ENCODE measurements at places on chromosomes 2 and 18.

DNA sequence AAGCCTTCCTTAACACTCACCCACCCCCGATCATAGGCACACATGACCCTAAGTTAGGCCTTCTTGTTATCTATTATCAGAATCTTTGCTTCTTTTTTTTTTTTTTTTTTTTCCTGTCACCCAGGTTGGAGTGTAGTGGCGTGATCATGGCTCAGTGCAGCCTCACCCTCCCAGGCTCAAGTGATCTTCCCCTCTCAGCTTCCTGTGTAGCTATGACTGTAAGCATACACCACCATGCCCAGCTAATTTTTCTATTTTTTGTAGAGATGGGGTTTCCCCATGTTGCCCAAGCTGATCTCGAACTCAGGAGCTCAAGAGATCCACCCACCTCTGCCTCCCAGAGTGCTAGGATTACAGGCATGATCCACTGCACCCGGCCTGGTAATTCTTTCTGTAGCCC, 328.7 kb downstream of the NR4A2 start:
- no peak for DNase-seq

GRCh38 chr2:238022594-238023157, 38.1 kb upstream of the SCLY start:
- no peak for DNase-seq

DNA sequence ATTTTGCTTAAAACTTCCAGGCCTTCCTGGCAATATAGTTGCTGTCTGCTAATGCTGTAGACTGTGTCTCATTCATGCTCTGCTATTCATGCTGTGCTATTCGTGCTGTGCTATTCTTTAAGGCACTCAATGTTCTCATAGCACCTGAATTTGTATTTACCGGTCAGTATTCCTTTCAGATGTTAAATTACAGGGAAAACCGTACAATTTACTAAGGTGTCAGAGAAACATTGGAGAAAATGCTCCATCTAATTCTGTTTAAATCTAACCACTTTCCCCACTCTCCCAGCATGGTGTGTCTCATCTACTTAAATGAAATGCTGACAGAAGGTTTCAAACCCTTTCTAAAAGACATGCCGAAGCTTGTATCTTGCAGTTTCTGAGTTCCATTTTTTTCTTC, 25.0 kb downstream of the FAM171B start:
- no peak for DNase-seq

DNA sequence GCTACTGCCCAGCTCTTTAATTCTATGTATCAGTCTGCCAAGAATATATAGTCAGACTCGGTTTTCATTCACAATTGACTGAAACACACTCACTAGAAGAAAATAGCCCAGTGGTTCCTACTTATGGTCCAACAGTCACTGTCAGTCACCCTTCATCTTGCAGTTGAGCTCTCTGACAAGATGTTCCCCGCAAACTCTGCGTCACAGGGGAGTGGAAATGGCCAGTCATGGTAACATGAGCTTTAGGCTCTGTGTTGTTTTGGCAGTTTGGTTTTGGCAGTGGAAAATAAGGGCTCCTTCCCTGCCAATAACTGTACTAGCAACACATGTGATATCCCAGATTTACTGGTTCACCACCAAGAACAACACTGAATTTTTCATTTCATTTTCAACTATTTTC, 122.5 kb downstream of the PRPF40A start:
- no peak for DNase-seq

- no peak for DNase-seq
These were observed 13.7 kb upstream of the CCDC74B start for GRCh38 chr2:130158631-130159030.

GRCh38 chr2:226798422-226799210, 1.0 kb downstream of the IRS1 start:
- DNase-seq, result no peak

DNA sequence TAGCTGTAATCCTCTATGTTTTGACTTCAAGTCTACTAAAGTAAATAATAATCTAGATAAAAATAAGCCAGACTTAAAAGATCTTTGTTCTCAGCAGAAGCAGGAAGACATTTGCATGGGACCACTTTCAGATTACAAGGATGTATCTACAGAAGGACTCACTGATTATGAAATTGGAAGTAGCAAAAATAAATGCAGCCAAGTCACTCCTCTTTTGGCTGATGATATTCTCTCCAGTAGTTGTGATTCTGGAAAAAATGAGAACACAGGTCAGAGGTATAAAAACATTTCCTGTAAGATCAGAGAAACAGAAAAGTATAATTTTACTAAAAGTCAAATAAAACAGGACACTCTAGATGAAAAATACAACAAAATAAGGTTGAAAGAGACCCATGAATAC, 338.4 kb downstream of the ZNF804A start:
- DNase-seq, result no peak

- DNase-seq, result no peak
These were observed 74.1 kb downstream of the LTBP1 start for GRCh38 chr2:33020883-33021282.

DNA sequence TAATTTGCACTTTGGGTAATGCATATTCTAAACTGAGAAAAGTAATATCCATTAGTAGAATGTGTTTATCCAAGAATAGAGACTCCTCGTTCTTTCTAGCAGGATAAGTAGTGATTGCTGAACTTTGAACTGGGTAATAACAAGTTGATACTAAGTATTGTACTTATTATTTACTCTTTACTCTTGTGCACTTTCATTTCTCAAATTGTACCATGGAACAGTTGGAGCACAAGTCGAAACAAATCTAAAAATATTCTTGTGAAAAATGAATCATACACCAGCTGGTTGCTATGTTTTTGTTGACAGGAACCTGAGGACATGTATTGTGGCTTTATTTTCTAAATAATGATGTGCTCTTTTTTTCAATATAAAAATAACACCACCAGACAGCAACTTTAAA, 111.9 kb downstream of the RGPD3 start:
- DNase-seq, result no peak

DNA sequence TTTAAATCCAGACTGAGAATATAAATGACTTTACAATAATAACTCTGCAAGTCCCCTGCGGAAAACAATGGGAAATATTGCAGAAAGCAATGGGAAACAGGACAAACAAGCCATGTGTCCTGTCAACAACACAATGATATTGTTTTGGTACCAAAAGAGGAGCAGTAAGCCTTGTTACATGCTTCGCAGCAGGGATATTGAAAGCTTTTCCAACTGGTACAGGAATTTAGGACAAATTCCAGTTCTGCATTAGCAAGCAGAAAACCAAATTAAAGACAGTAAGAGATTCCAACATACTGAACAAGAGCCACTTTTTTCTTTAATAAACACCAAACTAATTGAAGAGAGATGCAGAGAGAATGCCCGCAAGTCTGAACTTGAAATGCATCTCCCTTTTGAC, 30.0 kb downstream of the FRZB start:
- no peak for DNase-seq

- DNase-seq, result no peak
These were observed 981 bp downstream of the C2orf66 start for GRCh38 chr2:196808083-196808665.

DNA sequence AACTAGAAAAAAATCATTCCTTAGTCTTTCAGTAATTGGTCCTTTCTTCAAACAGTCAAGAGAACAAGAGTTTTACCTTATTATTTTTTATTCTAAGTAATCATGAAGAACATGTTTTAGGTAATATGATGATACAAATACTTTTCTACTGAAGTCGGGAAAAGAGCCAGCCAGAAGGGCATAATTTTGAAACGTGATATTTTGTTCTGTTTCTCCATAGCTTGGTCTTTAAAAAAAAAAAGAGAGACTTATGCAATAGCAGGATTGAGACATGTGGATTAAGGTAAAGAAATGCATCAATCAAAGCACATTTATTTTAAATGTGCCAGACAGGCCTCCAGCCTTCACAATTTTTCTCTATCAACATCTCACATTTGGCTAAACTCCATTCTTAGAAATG, 1016.8 kb downstream of the CNTNAP5 start:
- no peak for DNase-seq

GRCh38 chr2:36737131-36737750, 40.7 kb downstream of the VIT start:
- no peak for DNase-seq

- no peak for DNase-seq
These were observed 5.7 kb upstream of the GAL3ST2 start for GRCh38 chr2:241770936-241771285.

- DNase-seq, result no peak
These were observed 65.3 kb downstream of the MYO3B start for GRCh38 chr2:170243118-170243837.

DNA sequence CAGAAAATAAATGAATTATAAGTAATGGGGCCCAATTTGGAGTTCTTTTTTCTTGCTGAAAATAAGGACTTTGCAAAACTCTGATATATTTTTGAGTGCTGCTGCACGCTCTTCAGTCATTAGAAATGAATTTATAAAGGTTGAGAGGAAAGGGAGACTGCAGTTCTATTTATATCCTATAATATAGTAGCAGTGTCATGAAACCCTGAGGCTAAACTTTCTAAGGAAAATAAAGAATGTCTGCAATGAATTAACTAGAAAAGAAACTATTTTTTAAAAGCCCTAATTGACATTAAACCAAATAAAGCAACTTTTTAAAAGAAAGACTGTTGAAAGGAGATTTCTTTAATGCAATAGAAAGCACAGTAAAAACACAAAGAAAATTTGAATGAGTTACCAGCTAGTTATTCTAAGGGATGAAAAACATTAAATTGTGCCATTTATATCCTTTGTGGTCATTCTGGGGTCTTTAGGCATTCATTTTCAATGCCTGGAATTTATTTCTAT, 1072.8 kb upstream of the TMEFF2 start:
- DNase-seq, result no peak

DNA sequence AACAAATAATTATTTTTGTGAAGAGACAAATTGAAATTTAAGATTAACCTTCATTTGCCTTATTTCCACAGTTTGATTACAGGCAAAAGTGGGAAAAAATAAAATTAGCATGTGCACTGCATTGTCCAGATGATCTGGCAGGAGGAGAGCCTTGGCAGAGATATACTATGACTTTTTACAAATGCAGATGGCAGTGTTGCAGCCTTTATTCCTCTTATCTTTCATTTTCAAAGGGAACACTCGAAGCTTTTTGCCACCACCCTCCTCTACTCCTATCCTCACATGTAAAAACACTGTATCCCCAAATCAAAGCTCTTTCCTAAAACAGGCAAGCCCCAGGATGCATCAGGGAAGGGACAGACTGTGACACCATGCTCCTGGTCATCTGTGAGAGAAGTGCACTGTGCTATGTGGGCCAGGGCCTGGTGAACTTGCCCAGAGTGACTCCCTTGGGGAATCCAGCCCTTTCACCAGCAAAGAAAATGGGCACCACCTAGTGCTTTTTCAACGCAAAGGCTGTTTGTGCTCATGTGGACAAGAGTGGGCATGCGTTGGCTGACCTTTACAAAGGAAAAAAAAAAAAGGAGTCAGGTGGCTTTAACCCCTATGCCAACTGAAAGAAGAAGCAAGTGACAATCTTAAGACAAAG, 74.7 kb upstream of the ETAA1 start:
- DNase-seq, result no peak

DNA sequence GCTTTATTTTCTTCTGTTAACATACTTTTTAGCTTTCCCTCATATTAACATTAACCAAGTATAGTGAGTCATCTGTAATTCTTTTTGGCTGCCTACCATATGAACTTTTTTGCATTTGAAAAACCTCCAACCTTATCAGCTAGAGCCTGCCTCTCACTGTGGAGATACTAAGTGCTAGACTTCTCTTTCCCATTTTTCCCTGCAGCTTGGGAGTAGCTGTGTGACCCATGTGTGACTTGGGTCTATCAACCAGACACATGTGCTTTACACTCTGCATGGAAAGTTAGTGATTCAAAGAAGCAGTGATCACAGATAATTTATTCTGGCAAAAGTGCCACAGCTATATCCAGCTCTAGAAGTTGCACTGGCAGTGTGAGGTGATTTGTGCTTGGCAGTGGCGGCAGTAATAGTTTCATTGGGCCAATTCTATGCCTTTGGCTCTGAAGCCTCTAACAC, 36.3 kb downstream of the PREPL start:
- DNase-seq, result no peak

GRCh38 chr2:215919624-215920243, 93.6 kb downstream of the MREG start:
- DNase-seq, result no peak

DNA sequence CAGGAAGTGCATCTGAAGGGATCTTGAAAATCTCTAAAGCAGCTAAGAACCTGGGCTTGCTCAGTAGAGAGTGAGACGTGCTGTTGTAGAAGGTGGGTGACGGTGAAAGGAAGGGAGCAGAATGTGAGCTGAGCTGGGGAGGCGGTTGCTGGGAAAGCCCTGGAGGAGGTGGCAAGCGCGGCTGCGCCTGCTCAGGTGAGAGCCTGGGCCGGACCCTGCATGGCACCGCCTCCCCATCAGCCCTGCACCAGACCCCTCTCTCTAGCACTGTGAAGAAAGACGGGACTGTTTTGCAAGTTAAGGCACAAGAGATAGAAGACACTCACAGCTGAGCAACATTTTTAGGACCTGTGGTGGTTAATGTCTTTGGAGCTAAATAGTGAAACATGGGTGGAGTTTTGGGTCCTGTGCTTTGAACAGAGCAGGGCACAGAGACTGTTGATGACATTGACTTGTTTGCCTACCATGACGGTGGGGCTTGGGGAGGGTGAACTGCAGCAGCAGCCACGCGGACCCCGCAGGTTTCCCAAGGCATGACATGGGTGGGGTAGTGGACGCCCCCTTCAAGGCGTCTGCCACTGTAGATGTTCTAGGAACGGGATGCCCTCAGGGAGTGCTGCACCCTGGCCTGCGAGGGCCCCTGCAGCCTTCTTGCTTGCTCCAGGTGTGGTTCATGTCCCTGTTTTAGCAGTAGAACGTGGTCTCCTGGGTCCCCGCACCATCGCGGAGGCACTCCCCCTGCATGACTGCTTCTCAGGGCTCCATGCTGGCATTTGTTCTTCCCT, 245.3 kb downstream of the TSN start:
- no peak for DNase-seq

DNA sequence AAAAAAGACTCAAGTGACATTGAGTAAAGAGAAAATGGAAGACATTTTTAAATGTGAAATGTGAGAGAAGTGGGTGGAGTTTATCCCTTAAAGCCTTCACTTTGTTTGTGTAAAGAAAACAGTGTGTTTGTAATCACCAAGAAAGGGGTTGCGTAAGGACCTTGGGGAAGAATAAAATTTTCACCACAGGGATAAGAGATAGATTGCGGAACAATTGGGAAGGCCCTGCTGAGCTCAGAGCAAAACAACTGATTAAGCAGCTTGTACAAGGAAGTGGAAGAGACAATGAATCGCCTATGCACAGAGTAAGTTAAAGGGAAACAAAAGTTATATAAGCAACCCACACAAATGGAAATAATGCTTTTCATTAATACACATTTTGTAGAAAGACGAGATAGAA, 327.7 kb downstream of the RAD51AP2 start:
- DNase-seq, result no peak

DNA sequence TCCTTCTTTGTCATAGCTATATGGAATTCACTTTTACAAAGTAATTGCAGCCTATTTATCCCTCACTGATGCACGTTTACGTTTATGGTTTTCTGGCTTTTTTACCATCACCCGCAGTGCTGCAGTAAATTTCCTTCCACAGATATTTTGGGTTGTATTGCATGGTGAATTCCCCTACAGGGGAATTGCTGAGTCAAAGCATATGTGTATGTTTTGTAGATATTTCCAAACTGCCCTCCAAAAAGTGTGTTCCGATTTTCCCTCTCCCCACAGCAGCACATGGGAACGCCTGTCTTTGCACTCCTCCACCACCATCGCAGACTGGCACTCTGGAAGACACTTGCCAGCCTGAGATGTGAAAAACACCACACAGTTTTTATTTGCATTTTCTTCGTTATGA, 80.6 kb upstream of the UXS1 start:
- no peak for DNase-seq

- no peak for DNase-seq
These were observed 108.9 kb downstream of the MGAT5 start for GRCh38 chr2:134362740-134363139.

- DNase-seq, result no peak
These were observed 201.2 kb downstream of the CCDC178 start for GRCh38 chr18:33239298-33239697.
